ENCODE measurements at places on chromosomes 4 and X. TPM values are rescaled to one million over a fixed set of nuclear protein-coding genes. Genes with fewer than 3 reads are reported as not detected.
A peak's percentile ranks its signal among the peaks of the same experiment; 100 is the strongest.

DNA sequence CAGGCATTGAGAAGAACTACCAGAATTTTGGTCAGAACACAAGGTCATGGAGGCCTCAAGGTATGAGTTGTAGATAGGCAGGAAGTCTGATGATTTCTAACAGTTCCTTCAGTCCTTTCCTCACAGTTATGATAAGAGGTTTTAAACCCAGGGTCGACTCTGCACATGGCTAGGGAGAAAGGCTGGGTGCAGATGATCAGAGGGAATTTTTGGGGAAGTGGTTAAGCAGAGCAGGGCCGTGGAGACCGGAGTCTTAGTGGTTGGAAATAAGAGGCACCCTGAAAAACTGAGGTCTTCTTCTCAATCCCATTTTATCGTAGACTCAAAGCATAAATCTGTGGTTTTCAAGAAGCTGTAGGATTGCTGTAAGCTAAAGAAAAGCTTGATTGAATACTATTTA lies 118.5 kb upstream of the ANK2 start:
- no peak overlapping the region for H3K27ac ChIP-seq
- peaks cover 13% of the 10 kb centered on the region for H3K27me3 ChIP-seq
- no peaks in the 10 kb centered on the region for H3K36me3 ChIP-seq

GRCh38 chr4:153534792-153535629 lies 68.9 kb downstream of the TMEM131L start:
- H3K4me3 ChIP-seq = no peak overlapping the region
- peaks cover 25% of the 10 kb centered on the region for H3K36me3 ChIP-seq
- no peak for DNase-seq
- peaks cover 44% of the 10 kb centered on the region for H3K4me1 ChIP-seq

- no peak overlapping the region for H3K4me3 ChIP-seq
- no peaks in the 10 kb centered on the region for H3K36me3 ChIP-seq
- H3K4me1 ChIP-seq = no peaks in the 10 kb centered on the region
- no peak overlapping the region for H3K27ac ChIP-seq
- DNase-seq = no peak
Measured at GRCh38 chr4:165464813-165465381, 86.1 kb downstream of the CPE start.

GRCh38 chr4:653831-654502 lies 20.1 kb downstream of the ATP5ME start:
- no peak overlapping the region for H3K4me3 ChIP-seq
- H3K27ac ChIP-seq = no peak overlapping the region
- DNase-seq = no peak
- H3K27me3 ChIP-seq = no peaks in the 10 kb centered on the region
- H3K4me1 ChIP-seq = no peaks in the 10 kb centered on the region

- no peak overlapping the region for H3K27ac ChIP-seq
- DNase-seq = no peak
- H3K4me1 ChIP-seq = peaks cover 5% of the 10 kb centered on the region
- peaks cover 7% of the 10 kb centered on the region for H3K27me3 ChIP-seq
Measured at GRCh38 chr4:108834835-108835384, 72.1 kb upstream of the ETNPPL start.

- no peak overlapping the region for H3K4me3 ChIP-seq
- H3K27ac ChIP-seq = no peak overlapping the region
- H3K4me1 ChIP-seq = no peaks in the 10 kb centered on the region
- no peaks in the 10 kb centered on the region for H3K36me3 ChIP-seq
- H3K27me3 ChIP-seq = no peaks in the 10 kb centered on the region
Measured at GRCh38 chr4:125956276-125956675, 641.5 kb downstream of the FAT4 start.

DNA sequence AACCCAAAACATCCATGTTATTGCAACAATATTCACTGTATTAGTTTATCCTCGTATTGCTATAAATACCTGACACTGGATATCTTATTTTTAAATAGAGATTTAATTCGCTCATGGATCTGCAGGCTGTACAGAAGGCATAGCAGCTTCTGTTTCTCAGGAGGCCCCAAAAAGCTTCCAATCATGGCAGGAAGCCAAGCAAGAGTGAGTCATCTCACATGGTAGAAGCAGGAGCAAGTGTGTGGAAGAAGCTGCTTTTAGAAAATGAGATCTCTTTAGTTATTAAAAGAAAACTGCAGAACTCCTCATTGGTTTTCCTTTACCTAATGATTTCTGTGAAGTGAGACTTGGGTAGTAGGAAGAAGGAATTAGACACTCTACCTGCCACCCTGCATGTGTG lies 16.4 kb downstream of the ZNF732 start:
- H3K36me3 ChIP-seq = peaks cover 2% of the 10 kb centered on the region
- no peak overlapping the region for H3K4me3 ChIP-seq
- H3K27ac ChIP-seq = no peak overlapping the region
- no peaks in the 10 kb centered on the region for H3K27me3 ChIP-seq
- no peak for DNase-seq

DNA sequence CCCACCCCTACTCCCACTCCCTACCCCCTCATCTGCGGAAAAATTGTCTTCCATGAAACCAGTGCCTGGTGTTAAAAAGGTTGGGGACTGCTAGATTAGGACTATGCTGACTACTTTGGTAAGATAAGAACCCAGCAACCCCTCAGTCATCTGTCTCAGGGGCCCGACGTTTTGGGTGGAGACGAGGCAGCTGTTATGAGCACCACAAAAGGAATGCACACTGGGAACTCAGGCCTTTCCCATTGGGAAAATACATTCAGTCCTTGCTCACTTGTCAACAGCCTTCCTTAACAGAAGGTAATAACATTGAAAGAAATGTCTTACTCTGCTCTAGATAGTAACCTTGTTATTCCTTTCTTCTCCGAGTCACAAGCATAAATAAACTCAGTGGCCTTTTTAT lies 310.8 kb downstream of the AFF2 start:
- H3K4me1 ChIP-seq = no peaks in the 10 kb centered on the region
- H3K4me3 ChIP-seq = no peak overlapping the region
- H3K27me3 ChIP-seq = no peaks in the 10 kb centered on the region
- no peak overlapping the region for H3K27ac ChIP-seq
- no peak for DNase-seq

GRCh38 chrX:71320126-71320525 lies 18.6 kb downstream of the ITGB1BP2 start:
- H3K4me3 ChIP-seq = no peak overlapping the region
- H3K36me3 ChIP-seq = peaks cover 13% of the 10 kb centered on the region
- H3K27ac ChIP-seq = no peak overlapping the region
- DNase-seq = no peak

DNA sequence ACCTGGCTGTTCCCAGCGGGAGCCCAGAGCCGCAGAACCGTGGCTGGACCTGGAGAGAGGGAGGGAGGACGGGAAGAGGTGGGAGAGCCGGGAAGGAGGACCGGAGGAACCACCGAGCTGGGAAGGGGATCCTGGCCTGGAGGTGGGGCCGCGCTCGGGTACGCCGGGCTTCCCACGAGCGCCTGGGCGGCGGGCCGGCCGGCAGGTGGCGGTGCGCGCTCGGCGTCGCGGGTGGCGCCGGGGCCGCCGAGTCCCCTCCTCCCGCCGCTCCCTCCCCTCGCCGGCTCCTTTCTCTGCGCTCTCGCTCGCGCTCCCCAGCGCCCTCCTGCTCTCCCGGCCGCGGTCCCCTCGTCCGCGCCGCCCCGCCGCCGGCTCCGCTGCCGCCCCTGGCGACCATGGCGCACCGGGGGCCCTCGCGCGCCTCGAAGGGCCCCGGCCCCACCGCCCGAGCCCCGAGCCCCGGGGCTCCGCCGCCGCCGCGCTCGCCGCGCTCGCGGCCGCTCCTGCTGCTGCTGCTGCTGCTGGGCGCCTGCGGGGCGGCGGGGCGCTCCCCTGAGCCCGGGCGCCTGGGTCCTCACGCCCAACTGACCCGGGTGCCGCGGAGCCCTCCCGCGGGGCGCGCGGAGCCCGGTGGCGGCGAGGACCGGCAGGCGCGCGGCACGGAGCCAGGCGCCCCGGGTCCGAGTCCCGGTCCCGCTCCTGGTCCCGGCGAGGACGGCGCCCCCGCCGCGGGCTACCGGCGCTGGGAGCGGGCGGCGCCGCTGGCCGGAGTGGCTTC lies at the start of gene SORCS2:
TSS of gene SORCS2 (plus strand) at position 287 of the 778 bp plus-strand sequence.
- DNase-seq = peak; percentile 77
- no peaks in the 10 kb centered on the region for H3K4me1 ChIP-seq
- peak within 1 kb of the TSS; percentile 45 for H3K4me3 ChIP-seq
- no peak within 1 kb of the TSS for H3K27ac ChIP-seq

- no peak overlapping the region for H3K27ac ChIP-seq
- no peaks in the 10 kb centered on the region for H3K36me3 ChIP-seq
- no peaks in the 10 kb centered on the region for H3K4me1 ChIP-seq
- no peak for DNase-seq
- H3K4me3 ChIP-seq = no peak overlapping the region
Measured at GRCh38 chr4:163808011-163808410, 313.5 kb downstream of the TMA16 start.

PNMA5 gene
- total RNA-seq = 0.17 TPM

LIAS gene
- total RNA-seq = 16.0 TPM

BEND2 gene
- total RNA-seq = not detected

INTU gene
- total RNA-seq = 0.17 TPM

EDNRA gene
- total RNA-seq = not detected

ETNPPL gene
- not detected for total RNA-seq
